ENCODE measurements at places on chromosomes 12 and 14. TPM values are rescaled to one million over a fixed set of nuclear protein-coding genes. Genes with fewer than 3 reads are reported as not detected.

Gene KRT72
- not detected for total RNA-seq

Gene ACSS3
- 32.6 TPM for total RNA-seq

Gene RTL1
- total RNA-seq = not detected

DNA sequence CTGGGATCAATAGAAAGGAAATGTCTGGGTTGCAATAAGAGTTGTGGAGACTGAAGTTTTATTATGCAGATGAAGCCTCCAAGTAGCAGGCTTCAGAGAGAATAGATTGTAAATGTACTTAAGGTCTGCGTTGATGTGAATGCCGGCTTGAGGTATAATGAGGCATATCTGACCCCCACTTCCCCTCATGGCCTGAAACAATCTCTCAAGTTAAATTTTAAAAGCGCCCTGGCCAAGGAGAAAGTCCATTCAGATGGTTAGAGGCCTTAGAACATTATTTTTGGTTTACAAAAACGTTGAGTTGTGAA is 28.3 kb upstream of the HIGD1C start:
- H3K36me3 ChIP-seq = no peaks in the 10 kb centered on the region
- H3K4me1 ChIP-seq = no peaks in the 10 kb centered on the region

DNA sequence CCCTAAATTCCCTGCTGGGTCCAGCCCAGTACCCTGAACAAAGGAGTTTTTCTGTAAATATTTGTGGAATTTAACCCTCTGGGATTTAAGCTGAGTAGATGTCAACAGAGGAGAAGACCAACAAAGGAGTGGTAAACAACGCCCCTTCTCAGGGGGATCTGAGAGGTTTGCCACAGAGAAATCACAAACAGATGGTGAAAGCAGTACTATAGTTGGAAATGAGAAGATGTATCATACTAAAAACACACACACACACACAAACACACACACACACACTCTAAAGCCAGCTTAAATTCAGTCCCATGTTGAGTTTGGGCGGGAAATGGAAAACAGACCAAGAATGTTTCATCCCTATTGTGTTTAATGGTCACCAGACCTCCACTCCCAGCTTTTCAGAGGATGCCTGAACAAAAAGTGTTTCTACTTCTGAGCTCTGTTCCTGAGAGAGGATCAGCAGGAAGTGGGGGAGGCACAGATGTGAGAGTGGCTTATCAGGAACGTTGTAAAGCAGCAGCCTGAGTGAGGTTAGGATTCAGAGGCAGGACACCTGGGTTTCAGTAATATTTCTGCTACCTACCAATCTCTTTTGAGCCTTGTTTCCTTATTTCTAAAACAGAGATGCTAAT is 3.2 kb downstream of the BIN2 start:
- H3K36me3 ChIP-seq = no peaks in the 10 kb centered on the region
- H3K4me1 ChIP-seq = no peaks in the 10 kb centered on the region
- H3K27ac ChIP-seq = peak overlapping the region; percentile 20
- DNase-seq = no peak
- no peak overlapping the region for H3K4me3 ChIP-seq

Measured in breast epithelium (tissue), 4 donors.